Left forelimb (tissue), 1 donor: ENCODE measurements at places on chromosomes 7 and 10.

DNA sequence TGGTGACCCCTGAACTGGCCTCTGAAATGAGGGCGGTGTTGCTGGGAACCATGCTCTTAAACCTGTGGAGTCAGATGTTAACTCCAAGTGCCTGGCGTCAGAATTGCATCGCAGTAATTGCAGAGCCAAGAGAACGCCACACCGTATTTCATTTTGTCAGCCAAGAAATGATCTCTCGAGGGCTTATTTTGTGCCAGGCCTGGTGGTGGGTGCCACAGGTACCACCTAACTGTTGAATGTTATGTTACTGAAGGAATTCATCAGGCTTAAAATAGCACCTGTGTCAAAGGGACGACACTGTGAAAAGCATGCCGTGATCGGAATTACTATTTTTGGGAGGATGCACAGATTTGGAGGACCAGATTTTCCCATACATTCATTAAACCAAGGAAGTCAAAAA is 51.9 kb upstream of the BAIAP2L1 start:
- no peak for DNase-seq

DNA sequence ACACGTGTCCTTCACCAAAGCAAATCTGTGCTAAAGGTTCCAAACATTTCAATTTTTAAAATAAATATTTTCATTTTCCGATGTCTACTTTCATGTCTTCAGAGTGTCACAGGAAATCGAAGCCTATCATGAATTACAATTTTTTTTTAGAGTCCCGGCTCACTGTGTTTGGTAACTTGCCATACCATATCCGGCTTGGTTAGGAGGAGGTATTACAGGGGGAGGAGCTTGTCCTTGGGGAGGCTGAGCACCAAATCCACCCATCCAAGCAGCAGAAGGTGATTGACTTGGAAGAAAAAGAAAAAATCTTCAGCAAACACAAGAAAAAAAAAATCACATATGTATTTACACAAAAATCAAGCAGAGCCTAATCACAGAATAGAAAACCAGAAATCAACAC is 21.3 kb downstream of the TIAL1 start:
- DNase-seq: no peak

- peak; percentile 52 for DNase-seq
Measured at GRCh38 chr7:158052381-158053060, 535.1 kb downstream of the PTPRN2 start.

DNA sequence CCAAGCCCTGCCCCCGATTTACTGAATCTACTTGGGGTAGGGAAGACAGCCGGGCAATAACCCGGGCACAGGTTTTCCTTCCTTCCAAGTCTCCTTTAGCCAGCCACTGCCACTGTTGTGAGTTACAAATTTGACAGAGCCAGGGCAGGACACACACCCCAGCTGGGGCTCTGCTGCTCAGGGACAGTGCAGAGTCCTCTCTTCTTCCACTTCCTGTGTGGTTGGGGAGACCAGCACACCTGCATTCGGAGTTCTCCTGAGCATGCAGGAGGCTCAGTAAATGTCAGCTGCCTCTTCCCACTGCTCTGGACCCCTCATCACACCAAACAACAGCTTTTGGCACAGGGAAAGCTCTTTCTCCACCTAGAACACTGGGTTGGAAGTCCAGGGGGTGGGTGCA is 21.3 kb downstream of the CHST15 start:
- no peak for DNase-seq

- no peak for DNase-seq
Measured at GRCh38 chr7:84297616-84298015, 103.0 kb upstream of the SEMA3A start.

- no peak for DNase-seq
Measured at GRCh38 chr10:130453036-130453720, 317.0 kb downstream of the GLRX3 start.

DNA sequence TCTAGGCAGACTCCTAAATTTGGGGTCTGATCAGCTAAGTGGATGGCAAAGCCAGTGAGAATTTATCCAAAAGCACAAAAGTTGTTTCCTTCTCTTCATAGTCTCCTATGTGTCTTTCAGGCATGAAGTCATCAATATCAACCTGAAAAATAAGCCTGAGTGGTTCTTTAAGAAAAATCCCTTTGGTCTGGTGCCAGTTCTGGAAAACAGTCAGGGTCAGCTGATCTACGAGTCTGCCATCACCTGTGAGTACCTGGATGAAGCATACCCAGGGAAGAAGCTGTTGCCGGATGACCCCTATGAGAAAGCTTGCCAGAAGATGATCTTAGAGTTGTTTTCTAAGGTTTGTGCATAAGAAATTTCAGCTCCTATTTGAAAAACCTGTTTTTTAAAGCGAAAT is 4.8 kb downstream of the GSTO1 start:
- no peak for DNase-seq
